ENCODE measurements at places on chromosomes 12 and 14. TPM values are rescaled to one million over a fixed set of nuclear protein-coding genes. Genes with fewer than 3 reads are reported as not detected.

Gene CLEC2D
- 9.2 TPM for total RNA-seq

Gene BCL2L14
- total RNA-seq, result not detected

GRCh38 chr12:46387670-46388069, 15.1 kb upstream of the SLC38A2 start:
- no peak for DNase-seq

DNA sequence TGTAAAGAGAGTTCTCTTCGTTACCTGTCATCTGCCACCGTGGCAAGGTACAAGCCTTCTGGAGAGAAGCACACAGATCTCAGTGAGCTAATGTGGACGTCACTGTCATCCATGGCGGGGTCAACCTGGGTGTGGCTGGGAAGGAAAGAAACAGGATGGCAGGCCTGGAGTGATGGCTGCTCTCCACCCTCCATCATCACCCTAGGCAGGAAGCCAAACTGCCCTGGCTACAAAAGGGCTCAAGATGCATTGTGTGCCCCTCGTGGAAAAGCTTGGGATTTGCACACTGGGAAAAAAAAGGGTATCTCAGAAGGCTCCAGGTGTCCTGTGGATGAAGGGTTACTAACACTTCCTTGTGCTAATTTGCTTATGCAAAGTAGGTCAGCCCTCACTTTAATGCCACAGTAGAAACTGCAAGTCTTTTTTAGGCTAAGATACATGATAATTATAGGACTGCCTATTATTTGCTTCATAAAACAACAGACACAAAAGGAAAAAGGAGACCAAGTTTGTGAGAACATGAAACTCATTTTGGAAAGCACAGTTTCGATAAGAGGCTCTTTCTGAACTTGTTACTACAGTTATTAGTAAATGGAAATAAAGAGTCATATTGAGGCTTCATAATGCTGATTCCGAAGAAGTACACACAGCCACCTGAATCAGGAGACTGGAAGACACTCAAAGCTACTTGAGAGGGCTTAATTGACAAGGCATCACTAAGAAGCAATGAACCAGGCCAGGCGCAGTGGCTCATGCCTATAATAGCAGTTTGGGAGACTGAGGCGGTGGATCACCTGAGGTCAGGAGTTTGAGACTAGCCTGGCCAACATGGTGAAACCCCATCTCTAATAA, 18.9 kb downstream of the RFC5 start:
- no peak for DNase-seq

DNA sequence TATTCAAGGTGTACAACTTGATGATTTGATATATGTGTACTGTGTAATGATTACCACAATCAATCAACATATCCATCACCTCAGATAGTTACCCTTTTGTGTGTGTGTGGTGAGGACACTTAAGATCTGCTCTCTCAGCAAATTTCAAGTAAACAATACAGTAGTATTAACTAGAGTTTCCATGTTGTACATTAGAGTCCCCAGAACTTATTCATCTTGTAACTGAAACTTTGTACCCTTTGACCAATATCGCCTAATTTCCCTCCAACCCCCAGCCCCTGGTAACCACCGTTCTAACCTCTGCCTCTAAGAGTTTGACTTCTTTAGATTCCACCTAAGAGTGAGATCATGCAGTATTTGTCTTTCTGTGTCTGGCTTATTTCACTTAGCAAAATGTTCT, 12.1 kb downstream of the ADCK1 start:
- no peak for DNase-seq

DNA sequence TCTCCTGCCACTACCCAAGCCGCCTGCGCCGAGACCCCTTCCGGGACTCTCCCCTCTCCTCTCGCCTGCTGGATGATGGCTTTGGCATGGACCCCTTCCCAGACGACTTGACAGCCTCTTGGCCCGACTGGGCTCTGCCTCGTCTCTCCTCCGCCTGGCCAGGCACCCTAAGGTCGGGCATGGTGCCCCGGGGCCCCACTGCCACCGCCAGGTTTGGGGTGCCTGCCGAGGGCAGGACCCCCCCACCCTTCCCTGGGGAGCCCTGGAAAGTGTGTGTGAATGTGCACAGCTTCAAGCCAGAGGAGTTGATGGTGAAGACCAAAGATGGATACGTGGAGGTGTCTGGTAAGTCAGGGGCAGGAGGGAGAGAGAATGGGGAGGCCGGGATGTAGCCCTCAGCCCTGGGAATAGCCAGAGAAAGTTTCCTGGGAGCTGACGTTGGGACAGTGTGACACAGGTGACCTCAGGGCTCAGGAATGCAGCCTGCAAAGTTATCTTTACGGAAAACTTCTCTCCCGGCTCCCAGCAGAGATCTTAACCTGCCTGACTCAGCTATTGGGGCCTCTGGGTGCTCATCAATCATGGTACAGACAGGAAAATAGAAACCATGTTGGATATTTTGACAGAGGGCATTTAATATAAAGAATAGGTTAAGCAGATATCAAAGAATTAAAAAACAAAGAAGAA, 747 bp downstream of the HSPB8 start:
- no peak for DNase-seq

GRCh38 chr12:48176417-48176751, 7.1 kb upstream of the CCDC184 start:
- no peak for DNase-seq

- DNase-seq, result no peak
Observed at GRCh38 chr12:49345051-49345824, 1.4 kb upstream of the DNAJC22 start.
